ENCODE measurements at places on chromosomes 2 and 18.

- no peak for DNase-seq
These were observed 467.6 kb downstream of the PTPRM start for GRCh38 chr18:8034674-8035073.

DNA sequence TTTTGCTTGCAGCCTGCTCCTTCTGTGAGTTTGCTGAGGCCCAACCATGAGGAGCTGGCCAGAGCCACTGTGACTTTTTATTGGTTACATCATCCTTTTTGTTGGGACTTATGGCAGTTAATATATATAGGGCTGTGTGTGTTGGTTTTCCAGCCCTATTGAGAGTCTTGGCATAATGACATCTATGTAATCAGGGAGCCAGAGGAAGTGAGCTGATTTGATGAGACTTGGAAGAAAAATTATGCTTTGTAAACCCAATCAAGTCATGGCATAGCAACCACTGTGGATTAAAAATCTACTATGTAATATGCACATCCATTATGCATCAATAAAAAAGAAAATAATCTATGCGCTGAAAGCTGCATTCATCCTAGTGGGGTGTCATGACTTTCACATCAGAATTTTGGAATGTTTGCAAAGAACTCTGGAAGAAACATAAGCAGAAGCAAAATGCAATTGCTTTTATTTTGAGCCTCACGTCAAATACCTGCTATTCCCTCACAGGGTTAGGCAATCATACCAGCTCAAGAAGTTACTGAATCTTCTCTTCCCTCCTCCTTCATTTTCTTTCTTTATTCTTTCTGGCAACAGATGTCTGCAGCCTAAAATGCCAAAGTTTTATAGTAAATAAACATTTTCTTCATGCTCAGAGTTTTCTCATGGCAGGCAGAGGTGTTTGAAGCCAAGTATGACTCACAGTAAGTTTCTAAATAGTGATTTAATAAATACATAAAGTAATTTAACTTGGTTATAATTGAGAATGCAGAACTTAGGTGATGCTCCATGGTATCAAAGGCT is 308.5 kb downstream of the KCNS3 start:
- DNase-seq: no peak

- DNase-seq: no peak
These were observed 19.4 kb downstream of the SERPINB13 start for GRCh38 chr18:63606526-63606925.

DNA sequence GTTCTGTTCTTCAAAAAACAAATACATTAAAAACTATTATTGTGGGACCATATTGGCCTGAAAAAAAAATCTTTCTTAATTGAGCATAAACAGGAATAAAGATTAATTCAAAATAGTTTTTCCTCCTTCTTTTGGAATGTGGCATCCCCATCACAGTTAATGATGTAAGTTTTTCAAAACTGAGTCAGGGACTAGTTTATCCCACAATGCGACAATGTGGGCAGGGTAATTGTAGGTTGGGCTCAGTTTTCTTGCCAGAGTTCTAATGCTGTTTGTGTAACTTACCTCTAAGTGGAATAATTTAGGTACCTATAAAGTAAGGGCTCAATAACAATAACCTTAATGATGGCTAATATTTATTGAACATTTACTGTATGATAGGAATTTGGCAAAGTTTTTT is 82.0 kb downstream of the PMS1 start:
- DNase-seq: no peak

- DNase-seq: no peak
These were observed 372.6 kb downstream of the RPRM start for GRCh38 chr2:153105829-153106578.

DNA sequence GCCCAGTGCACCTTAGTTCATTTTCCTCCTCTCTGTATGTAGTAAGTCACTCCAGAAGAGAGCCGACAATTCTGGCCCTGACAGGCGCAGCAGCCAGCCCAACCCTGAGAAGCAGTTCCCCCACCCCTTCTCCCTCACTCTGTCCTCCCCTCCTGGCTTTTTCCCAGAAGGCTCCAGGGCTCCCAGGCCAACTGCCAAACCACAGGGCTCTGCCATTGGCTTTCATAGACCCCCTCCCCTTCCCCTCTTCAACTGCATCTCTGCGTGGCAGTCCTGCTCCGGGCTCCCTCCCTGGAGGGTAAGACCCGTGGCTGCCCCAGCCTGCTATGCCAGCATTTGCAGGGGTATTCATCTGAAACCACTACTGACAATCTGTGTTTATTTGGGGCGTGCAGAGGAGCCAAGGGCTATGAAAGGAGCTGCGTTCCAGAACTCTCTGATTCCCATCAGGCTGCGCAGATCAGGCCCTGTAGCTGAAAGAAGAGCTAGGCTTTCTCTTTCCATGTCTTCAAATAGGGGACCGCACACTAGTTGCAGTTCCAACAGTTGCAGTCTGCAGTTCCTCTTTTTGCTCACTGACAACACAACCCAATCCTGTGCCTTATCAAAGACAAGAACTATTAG is 388.6 kb upstream of the TNP1 start:
- no peak for DNase-seq

GRCh38 chr2:133956434-133956935 is 297.4 kb upstream of the MGAT5 start:
- no peak for DNase-seq

DNA sequence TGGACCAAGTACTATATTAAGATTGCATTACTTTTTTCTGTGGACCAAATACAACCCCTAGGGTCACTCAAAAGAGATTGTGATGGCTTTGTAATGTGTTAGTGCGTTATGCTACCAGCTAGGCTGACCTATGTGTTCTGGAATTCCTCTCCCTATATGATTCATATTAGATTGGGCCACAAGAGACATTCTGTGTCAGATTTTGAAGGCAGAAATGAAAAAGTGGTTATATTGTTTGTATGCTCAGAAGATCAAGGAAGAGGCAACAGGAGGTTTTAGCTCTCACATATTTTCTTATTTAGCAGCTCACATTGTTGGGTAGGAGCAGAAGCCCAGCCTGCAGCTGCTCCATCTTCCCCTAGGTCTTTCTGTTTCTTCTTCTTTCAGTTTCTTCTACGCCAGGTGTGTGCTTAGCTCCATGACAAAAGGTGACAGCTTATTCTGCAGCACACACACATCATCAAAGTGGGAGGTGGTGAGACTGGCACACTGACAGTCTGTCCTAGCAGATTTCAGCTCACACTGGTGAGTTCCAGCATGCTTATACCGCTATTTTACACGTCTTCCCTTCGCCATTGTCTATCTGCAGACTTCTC is 156.8 kb upstream of the UBE2E3 start:
- peak; percentile 23 for DNase-seq

DNA sequence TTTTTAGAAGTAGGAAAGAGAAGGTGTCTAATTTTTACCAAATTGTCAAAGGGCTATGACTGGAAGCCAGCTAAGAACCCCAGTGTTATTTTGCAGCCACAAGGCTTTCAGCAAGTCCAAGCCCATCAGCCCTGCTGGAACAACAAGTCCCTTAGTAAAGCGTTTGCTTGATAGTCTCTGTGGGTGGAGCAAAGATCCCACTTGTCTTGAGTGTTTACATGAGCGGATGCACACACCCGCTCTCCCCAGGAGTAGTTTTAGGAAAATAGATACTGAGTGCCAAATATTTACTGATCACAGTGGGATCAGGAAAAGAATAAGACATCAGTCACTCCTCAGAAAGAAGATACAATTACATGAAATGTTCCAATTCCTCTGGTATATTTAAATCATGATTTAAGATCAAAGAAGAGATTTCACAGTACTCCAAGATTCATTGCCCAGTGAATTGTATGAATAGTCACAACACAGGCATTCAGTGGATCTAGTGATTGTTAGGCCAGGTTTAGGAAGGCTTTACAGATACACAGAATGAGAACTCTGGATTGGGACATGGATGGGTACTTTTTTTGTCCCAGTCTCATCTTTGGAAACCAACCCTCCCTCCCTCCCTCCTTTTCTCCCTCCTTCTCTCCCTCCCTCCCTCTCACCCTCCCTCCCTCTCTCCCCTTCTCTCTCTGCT is 514.9 kb downstream of the PTPRM start:
- DNase-seq: no peak

DNA sequence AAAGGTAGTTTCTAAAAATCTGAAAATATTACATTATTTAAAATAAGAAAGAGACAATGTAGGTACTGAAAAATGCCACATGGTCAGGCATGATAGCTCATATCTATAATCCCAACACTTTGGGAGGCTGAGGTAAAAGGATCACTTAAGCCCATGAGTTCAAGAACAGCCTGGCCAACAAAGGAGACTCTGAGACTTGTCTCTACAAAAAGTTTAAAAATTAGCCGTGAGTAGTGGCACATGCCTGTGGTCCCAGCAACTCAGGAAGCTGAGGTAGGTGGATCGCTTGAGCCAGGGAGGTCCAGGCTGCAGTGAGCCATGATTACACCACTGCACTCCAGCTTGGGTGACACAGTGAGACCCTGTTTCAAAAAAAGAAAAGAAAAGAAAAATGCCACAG is 21.8 kb downstream of the ATAD2B start:
- DNase-seq: no peak

DNA sequence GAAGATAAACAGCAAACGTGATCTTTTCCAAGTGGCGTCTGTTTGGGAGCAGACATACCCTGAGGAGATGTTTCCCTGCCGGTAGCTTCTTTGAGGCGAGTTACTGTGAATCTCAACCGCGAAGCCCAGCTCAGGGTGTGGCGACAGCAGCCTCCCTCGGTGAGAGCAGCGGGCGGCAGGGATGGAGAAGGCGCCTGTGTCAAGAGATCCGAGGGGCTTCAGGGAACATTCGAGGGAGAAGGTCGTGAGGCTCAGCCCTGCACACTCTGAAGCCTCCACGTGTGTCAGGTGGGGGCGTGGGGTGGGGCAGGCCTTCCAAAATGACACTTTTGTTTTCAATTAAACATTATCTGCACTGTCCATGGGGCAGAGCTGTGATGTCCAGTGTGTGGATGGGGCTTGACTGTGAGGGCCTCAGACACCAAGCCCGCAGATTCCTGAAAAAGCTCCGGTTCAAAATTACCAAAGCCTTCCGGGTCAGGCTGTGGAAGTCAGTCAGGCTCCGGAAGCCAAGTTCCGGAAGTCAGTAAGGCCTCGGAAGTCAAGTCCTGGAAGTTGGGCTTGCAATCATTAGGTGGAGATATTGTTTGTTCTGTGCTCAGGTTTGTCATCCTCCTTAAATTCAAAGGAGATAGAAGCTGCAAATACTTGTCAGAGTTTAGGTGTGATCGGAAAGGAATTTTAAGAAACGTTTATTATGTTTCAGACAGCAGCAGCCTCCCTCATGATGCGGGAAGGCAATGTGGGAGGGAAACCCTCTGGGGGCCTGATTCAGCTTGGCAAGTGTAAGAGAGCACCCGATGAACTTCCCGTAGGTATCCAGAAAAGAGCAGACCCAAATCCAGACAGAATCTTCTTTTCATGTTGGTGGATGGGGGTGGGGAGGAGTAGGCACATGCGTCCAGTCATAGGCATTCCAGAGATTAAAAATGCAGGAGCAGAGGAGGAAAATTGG is 20.7 kb downstream of the SMIM21 start:
- no peak for DNase-seq

DNA sequence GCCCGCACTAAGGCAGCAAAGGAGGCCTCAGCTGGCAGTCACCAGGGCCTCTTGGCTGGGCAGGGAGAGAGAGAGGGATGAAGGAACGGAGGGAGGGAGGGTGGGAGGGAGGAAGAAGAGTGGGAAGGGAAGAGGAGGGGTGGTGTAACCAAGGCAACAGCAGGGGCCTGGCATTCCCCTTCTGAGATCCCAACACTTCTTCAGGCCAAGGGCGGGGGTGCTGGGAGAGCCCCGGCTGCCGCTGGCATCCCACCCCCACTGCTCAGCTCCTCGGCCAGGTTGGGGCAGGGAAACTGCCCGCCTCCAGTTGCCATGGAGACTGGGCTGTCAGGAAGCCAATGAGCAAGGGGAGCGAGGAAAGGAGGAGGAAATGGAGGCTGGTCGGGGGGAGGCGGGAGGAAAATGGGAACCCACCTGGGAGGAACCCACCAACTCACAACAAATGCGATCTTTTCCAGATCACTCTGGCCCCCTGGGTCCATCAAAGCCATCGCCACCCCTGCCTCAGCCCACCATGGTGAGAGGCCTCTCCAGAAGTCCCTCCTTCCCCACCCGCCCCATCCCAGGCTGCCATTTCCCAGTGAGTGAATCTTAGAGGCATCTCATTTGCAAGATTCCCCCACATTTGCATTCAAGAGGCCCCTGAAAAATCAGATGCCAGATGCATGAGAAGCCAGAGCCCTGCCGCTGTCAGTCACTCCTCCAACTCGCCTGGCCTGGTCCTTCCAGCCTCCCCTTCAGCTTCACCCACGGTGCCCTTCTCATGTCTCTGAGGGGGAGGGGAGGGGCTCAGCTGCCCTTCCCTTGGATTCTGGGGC is 12.4 kb downstream of the SH2D6 start:
- no peak for DNase-seq

DNA sequence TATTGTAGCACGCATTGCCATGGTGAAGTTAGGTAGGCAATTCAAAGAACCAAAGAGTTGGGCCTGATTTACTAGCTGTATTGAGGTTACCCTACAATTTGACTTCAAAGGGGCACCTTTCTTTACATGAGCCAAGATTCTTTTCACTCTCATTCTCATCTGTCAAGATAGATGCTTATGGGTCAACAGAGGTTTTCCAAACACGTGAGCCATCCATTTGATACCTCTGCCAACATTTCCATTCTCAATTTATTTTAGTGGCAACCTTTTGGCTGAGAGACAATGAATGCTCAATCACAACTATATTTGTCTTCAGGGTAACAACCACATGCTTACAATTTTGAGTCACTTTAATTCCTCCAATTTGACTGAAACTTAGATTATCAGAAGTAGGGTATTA is 370.6 kb upstream of the CDH20 start:
- DNase-seq: no peak

DNA sequence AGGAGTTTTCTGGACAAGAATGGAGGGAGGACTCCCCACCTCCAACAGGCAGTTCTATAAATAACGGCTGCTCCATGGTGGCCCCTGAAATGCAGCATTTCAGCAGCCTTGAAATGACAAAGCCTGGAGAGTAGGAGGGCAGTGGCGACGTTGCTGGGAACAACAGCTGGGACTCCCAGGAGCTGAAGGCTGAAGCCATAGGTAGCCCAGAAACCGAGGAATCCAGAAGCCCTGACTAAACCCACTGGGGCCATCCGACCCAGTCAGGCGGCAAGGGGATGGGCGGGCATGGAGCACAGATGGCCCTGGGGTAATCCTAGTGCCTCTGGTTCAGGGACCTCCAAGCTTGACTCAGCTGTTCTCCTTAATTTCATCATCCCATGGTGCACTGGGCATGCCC is 9.0 kb downstream of the PRKAG3 start:
- no peak for DNase-seq

GRCh38 chr18:49967636-49968313 is 154.4 kb upstream of the ACAA2 start:
- DNase-seq: no peak

GRCh38 chr18:12479536-12479935 is 71.8 kb downstream of the PRELID3A start:
- DNase-seq: no peak

GRCh38 chr2:69668598-69668997 is 25.1 kb upstream of the AAK1 start:
- DNase-seq: no peak

- DNase-seq: no peak
These were observed 42.9 kb upstream of the SNTG2 start for GRCh38 chr2:907706-908105.

DNA sequence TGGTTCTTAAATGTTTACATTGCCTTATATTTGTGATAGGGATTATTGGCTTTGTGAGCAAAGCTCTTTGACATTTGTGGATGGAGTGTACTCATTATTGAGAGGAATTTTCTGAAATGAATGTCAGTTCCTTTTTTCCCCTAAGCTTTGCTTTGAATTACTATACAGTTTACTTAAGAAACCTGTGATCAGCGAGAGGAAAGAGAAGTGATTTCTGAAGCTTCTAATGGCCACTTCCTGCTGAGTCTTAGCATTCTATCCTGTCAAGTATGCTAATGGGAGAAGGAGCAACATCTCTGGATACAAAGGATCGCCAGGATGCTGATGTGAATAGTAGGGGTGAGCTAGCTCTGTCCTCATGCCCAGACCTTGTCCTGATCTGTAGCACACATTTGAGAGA is 47.8 kb upstream of the MGAT5 start:
- DNase-seq: no peak
